ENCODE measurements at places on chromosomes 6 and 20. TPM values are rescaled to one million over a fixed set of nuclear protein-coding genes. Genes with fewer than 3 reads are reported as not detected.
A peak's percentile ranks its signal among the peaks of the same experiment; 100 is the strongest.

The NKAIN4 gene
- 0.29 TPM for total RNA-seq

The FERMT1 gene
- total RNA-seq = 68.8 TPM

The SLC17A3 gene
- not detected for total RNA-seq

The ZC2HC1B gene
- not detected for total RNA-seq

DNA sequence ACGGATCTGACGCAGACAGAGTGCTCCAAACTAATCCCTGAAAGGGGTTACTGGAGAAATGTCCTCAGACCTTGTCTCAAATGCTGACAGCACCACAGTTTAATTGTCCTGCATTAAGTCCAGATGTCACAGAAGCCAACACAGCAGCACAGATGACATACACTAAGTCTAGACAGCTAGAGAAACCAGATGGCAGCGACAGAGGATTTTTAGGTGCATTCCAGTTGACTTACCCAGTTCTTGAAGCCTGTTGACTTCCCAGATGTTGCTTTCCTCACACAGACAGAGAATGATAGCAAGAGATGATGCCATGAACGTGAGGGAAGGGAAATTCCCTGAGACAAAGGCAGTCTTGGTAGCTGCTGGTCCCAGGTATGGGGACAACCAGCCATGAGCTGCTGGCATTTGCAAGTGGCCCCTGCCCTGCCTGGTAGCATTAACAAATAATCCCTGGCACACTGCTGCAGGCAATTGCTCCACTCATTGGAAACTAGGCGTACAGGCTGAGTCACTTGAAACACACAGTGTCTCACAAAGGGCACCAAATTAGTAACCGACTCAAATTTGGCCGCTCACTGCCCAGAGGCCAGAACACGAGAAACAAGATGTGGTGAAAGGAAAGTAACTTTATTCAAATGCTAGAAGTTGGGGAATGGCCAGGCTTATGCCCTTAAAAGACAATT lies 52.2 kb downstream of the ADGB start:
- no peaks in the 10 kb centered on the region for H3K36me3 ChIP-seq
- no peak overlapping the region for H3K27ac ChIP-seq
- no peaks in the 10 kb centered on the region for H3K4me1 ChIP-seq
- DNase-seq = no peak
- no peaks in the 10 kb centered on the region for H3K27me3 ChIP-seq

DNA sequence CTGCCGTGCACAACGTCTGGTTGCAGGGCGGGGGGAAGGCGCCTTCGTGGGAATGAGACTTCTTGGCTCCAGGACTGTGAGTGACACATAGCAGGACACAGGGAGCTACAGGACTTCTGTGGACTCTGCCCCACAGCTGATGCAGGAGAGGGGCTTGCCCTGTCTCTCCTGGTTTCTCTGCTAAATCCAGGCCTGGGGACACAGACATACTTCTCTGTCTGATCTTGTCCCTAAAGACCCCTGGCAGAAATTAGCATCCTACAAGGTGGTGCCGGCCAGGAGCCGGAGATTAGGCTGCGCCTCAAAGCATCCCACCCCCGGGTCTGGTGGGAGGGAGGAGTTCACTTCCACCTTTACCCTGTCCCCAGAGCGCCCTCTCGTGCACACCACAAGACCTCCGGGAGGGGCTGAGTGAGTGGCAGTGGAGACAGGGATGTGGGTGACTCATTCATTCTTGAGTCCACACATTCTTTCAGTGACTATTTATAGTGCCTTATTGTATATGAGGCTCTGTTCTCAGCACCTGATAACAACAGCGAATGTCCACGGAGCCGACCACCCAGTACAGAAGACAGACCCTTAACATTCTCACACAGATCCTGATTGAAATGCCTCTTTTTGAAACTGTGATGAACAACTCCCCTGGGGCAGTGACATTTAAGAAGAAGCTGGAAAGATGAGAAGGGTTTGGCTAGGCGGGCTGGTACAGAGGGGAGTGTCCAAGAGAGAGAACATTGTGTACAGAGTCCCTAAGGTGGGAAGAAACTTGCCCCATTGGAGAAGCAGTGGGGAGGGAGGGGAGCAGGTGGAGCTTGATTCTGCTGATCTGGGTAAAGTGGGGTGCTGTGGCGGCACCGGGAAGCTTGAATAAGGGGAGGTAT lies 39.0 kb downstream of the GMPR start:
- peak; percentile 48 for DNase-seq
- H3K4me1 ChIP-seq = no peaks in the 10 kb centered on the region
- H3K27me3 ChIP-seq = no peaks in the 10 kb centered on the region
- H3K4me3 ChIP-seq = no peak overlapping the region

- H3K4me3 ChIP-seq = peak overlapping the region; percentile 91
- peak; percentile 57 for DNase-seq
- no peaks in the 10 kb centered on the region for H3K36me3 ChIP-seq
These were observed 911 bp downstream of the CDK19 start for GRCh38 chr6:110814102-110815014.

- H3K4me3 ChIP-seq = no peak overlapping the region
- H3K4me1 ChIP-seq = no peaks in the 10 kb centered on the region
- no peaks in the 10 kb centered on the region for H3K27me3 ChIP-seq
- no peak for DNase-seq
- no peaks in the 10 kb centered on the region for H3K36me3 ChIP-seq
- H3K27ac ChIP-seq = no peak overlapping the region
These were observed 52.7 kb downstream of the FGD2 start for GRCh38 chr6:37058084-37058586.

All from colonic mucosa (tissue), 4 donors.